ENCODE measurements at places on chromosomes 6 and 20.

DNA sequence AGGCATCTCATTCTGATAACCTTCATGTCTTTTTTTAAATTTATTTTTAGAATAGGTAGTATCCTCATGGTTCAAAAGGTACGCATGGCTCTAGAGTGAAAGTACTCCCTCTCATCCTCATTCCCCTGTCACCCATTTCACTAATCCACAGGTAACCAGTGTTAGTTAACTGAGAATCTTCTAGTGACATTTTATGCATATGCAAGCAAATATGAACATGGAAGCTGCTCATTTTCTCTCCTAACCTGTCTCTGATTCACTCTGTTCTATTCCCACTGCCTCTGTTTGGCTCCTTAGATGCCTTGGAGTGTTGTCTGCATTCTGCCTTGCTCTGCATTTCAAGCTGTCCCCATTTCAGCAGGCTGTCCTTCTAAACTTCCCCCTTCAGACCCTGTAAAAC, 4.5 kb downstream of the NCOA7 start:
- DNase-seq: no peak

DNA sequence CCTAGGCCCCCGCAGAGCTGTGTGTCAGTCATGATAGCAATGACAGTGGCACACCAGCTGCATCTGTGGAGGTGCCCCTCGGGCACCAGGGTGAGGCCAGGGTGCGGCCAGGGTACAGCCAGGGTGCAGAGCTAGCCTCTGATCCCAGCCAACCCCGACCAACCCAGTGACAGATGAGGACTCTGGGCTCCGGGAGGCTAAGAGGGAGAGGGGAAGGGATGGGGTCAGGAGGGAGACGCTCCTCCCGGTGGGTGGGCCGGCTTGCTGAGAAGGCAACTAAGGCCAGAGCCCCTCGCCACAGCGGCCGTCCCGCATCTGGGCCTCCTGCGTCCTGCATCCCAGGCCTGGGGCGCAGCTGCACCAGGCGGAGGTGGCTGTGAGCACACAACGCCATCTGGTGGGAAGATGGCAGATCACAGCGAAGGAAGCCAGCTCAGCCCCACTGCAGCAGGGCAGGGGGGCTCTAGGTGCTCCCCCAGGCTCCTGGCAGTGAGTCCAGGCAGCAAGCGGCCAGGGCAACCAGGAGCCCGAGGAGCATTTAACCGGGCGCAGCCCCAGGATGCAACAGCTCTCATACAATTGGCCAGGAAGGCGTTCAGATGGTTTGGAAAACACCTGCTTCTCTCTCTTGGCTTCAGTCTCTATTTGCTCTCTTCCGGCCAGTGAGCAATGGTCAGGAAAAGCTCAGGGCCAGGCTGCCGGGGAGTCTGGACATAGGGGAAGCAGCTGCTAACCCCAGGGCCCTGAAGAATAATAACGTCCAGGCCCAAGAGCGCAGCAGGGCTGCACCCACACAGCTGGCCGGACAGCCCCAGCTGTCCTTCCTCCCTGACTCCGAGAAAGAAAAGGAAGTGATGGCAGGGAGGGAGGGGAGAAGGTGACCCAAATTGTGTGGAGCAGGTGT, 169.4 kb downstream of the TAF4 start:
- peak; percentile 29 for DNase-seq

DNA sequence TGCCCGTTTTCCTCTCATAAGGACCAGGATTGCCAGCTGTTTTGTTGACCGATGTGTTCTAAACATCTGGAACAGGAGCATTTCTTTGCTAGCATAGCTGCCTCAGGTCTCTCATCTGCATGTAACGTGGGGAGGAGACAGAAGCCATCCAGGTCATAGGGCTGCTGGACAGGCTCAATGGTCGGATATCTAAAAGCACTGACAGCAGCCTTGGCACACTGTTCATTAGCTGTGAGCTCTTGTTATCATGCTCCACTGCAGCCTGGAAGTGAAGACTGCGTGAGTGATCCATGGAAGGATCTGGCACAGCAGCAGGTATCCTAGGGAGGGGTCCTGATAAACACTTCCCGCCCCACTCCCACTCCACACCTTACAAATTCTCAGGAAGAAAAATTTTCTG, 175.3 kb downstream of the LRFN2 start:
- no peak for DNase-seq

DNA sequence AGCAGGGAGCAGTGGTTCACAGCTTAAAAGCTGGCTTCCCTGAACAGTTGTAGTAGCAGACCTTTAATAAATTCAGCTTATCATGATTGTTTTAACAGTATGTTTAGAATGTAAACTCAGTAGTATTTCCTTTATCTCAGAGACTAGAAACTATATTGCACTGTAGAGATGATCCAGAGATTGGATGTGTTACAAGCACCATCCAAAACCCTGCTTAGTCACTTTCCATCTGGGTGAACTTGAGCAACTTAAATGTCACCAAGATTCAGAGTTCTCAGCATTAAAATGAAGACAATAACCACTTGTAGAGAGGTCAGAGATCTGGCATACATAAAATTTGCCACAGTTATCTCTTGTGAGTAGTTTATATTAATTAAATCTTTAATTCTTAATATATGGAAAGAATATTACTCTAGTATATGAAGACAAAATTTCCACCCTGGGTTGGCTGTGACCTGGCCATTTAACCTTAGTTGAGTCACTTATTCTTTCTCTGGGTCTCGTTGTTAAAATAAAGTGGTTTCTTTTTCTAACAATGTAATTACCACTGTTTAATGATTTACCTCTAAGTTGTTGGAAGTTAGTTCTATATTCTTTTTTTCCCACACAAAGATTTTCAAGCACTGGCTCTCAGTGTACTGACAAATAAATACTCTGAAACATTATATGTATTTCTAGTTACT, 239.2 kb upstream of the FKBP1C start:
- DNase-seq: peak; percentile 81

DNA sequence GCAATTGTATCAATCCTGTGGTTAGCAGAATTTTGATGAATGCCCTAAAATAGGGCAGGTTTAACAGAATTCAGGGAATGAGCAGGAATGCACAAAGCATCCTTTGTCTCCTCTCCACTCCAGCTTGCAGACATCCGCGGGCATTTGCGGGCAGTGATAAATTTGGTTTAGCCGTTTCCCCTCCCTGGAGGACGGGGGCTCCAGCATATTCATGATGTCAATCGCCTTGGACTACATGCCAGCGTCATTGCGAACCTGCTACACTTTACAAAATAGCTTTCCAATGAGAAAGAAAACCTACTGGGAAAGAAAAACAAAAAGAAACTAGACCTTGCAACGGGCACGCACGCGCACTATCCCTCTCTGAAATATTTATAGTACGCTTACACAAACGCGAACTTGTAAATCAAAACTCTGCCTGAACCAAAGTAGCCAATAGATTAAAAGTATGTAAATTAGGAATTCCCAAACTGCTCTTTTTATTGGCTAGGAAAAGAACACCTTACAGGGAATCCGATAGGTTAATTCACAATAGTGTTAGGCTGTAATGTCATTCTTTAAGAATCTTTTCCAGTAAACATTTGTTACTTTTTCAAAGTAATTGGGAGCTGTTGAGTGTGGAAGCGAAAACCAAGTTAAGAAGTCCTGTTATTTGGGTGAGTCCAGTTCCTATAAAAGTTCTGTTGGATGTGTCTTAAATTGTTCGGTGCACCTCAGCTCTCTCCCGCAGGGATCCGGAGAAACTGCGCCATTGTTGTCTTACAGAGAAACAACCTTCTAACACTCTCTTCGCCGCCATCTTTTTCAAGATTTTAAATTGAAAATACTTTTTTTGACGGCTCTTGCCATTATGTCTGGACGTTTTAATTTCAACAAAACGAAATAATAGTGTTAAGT, 136.7 kb downstream of the HFE start:
- peak; percentile 98 for DNase-seq

GRCh38 chr6:135820340-135820739, 31.2 kb upstream of the PDE7B start:
- no peak for DNase-seq

GRCh38 chr6:143169440-143169839, 108.8 kb downstream of the AIG1 start:
- no peak for DNase-seq

DNA sequence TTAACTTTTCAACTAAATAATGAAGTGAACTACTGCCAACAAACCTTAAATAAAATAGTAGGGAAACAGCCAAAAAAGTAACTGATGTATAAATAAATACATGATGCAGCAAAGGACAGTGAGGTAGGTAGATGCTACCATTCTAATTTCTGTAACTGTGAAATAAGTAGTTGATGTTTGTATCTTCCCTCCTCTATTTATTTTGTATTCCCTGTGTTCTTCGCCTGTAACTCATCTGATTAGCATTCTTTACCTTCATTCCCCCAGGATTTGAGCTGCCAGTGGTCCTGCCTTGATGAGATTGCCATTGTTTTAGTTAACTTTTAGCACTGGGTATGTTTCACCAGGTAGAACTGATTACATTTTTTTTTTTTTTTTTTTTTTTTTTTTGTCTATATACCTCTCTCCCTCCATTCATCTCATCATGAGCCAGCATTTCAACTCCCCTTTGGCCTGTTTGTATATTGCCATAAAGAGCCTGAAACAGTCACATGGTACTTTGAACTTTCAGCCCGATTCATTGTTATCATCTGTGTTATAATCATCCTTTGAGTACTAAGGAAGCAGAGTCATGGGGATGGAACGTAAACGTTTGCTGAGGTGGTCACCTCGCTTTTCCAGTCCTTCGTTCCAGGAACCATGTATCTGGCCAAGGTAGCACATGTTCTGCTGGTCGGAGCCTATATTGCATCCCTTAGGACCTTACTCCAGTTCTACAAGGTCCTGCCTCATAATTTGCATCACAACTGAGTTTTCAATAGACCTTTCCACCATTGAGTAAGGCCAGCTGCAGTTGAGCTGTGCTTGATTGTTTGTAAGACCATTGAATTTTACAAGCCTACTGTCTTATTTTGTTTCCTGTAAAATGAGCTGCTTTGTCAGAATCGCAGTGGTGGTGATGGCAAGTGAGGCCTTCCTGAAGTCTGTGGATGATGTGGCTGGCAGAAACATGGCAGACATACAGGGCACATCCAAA, 107.6 kb downstream of the JAG1 start:
- DNase-seq: peak; percentile 95

DNA sequence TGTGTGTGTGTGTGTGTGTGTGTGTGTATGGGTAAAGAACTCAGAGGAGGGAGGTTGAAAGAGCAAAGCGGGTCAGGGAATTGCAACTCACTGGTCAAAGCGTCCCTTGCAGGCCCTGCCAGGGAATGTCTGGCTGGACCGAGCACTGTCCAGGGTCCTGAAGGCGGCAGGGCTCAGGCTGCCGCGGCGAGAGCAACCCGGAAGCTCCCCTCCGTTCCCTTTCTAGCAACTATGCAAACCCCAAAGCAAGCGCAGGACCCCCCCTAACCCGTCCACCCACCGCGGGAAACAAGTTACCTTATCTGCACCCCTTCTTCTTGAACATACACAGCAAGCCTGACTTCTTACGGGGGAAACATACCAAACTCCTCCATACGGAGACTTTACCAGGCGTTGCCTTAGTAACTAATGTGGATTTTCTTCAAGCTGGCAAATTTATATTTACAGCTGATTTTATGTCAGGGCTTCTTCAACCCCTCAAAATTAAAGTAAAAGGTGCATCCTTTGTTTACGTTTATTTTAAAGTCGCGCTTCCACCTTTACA, 538 bp upstream of the GRM1 start:
- DNase-seq: peak; percentile 30

- no peak for DNase-seq
Measured at GRCh38 chr6:135188718-135189117, 7.6 kb downstream of the MYB start.

DNA sequence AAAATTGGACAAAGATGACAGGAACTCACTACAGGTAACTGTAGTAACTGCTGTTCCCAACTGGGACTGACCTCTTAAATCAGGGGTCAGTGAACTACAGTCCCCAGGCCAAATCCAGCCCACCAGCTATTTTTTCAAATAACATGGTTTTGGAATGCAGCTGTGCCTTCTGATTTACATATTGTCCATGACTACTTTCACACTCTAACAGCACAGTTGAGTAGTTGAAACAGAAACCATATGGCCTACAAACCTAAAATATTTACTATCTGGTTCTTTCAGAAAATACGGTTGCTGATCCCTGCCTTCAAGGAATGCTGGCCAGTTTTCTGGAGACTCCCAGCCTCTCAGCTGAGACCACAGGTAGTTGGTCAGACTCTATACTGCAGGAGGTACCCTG, 196.9 kb upstream of the PRND start:
- no peak for DNase-seq

GRCh38 chr6:122956376-122956775, 39.7 kb upstream of the CLVS2 start:
- DNase-seq: no peak

GRCh38 chr20:44009679-44009992, 95.0 kb downstream of the TOX2 start:
- no peak for DNase-seq

DNA sequence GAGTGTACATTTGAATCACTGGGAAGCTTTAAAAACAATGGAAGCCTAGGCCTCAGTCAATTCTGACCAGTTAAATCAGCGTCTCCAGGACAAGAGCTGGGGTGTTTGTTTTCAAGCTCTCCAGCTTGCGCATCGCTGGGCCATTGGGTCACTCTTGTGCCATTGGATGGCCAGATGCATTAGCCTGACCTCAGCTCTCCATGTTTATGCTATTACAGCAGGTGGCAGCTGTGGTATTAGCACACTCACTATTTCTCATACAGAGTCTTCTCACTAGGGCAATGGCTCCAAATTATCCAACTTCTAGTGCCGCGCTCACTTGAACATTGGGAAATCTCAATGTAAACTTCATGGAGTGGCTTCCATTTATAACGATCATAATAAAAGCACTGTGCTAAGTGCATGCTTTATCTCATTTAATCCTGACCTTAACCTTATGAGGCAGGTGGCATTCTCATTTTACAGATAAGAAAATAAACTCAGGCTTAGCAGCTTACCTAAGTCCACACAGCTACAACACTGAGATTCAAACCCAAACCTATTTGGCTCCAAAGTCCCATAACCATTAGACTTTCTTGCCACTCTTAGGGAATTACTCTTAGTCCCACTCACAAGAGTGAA, 108.8 kb downstream of the PPP1R14C start:
- DNase-seq: no peak

- no peak for DNase-seq
Measured at GRCh38 chr20:1671891-1672669, 14.5 kb upstream of the SIRPG start.

DNA sequence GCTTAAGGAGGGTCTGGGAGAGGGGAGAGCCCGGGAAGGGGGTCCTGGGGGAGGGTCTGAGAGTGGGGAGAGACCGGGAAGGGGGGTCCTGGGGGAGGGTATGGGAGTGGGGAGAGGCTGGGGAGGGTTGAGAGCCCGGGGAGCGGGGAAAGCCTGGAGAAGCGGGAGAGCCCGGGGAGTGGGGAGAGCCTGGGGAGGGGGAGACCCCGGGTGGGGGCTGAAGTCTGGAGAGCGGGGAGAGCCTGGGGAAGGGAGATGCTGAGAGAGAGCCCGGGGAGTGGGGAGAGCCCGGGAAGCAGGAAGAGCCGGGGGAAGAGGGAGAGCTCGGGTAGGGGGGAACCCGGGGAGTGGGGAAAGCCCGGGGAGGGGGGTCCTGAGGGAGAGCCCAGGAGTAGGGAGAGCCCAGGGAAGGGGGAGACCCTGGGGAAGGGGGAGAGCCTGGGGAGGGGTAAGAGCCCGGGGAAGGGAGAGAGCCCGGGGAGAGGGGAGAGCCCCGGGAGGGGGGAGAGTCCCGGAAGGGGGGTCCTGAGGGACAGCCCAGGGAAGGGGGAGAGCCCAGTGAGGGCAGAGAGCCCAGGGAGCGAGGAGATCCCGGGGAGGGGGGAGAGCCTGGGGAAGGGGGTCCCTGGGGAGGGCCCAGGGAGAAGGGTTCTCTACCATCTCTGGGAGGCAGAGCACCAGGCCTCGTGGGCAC, 148.5 kb downstream of the SYNDIG1 start:
- no peak for DNase-seq

GRCh38 chr6:150601439-150601838, 1.8 kb downstream of the PLEKHG1 start:
- no peak for DNase-seq

GRCh38 chr20:63153254-63154221, 62.4 kb downstream of the YTHDF1 start:
- no peak for DNase-seq

Data from Caki2 (cell line).